ENCODE measurements at places on chromosomes 5 and 9.

DNA sequence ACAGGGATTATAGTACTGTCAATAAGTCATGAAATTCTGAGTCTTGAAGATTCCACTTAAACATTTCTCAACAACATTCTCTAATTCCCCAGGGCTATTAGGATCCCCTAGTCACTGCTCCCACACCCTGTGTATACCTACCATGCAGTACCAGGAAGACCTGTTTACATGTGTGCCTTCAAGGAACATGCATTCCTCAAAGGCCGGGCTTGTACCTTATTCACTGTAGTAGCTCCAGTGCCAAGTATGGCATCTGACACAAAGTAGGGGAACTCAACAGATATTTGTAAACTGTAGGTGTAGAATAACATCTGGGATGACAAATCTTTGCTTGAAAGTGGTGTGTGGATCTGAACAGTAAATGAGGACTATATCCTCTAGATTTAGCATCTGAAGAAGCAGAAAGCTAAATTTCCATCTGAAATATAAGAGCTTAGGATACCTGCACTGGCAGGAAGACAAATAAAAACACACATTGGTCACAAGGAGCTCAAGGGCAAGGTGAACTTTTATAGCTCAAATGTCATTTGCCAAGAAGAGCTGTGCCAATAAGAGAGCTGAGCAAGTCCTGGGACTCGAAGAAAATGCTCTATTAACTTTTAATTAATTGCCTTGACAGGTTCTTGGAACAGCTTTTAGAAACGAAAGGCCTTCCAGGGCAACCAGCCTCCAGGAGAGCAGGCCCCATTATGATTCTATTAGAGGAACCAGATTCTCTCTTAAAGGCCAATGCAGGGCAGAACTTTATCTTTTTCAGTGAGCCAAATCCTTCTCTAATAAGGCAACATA, 52.3 kb upstream of the MYOT start:
- DNase-seq, result no peak

DNA sequence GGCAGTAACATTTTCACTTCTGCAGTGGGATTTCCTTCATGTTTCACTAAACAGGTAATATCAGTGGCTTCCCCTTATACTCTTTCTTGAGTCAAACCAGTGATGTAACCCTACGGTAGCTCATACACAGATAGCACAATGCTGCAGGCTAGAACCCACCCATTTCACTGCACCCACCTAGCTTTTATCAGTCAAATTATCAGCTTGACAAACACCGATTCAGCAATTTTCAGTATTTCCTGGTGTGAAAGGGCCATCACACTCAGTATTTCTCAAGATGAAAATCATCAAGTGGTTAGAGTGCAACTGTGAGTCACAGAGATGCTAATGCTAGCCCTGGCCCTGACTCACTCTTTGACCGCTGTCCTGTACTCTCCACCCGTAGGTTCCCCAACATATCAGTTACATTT, 242.3 kb upstream of the PTGER4 start:
- DNase-seq, result peak; percentile 22

DNA sequence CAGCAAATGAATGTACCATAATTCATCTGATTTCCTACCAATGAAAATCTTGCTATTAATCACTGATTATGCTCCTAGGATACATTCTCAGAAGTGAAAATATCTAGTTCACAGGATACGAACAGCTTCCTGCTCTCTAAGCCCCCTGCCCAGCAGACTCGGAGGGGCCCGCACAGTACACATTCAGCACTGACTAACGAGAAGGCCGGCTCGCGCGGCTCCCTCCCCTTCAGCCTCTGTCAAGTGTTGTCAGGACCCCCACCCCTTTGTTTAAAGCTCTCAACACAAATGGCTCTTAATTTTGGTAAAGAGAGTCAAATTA, 82.0 kb downstream of the PRRT1B start:
- DNase-seq, result no peak

- no peak for DNase-seq
Measured at GRCh38 chr5:117594166-117594565, 1019.5 kb upstream of the SEMA6A start.

DNA sequence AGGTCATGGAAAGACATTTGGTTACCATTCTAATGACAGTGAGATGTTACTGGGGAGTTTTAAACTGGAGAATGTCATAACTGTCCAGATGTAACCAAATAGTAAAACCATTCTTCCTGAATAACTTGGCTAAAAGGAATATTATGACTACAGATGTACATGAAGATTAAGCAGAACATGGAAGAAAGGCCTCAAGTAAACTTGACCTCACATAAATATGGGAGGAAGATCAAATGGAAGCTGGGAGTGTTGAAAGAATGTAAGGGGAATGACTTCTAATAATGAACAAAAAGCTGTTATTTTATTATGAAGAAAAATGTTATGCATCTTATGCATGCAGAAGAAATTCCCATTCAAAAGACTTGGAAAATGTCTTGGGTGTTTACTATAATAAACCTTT, 107.7 kb upstream of the CDKN2B start:
- DNase-seq, result no peak

- peak; percentile 48 for DNase-seq
Measured at GRCh38 chr9:132169672-132170392, 8.0 kb downstream of the NTNG2 start.

GRCh38 chr5:56421246-56422075, 188.3 kb upstream of the ANKRD55 start:
- no peak for DNase-seq

DNA sequence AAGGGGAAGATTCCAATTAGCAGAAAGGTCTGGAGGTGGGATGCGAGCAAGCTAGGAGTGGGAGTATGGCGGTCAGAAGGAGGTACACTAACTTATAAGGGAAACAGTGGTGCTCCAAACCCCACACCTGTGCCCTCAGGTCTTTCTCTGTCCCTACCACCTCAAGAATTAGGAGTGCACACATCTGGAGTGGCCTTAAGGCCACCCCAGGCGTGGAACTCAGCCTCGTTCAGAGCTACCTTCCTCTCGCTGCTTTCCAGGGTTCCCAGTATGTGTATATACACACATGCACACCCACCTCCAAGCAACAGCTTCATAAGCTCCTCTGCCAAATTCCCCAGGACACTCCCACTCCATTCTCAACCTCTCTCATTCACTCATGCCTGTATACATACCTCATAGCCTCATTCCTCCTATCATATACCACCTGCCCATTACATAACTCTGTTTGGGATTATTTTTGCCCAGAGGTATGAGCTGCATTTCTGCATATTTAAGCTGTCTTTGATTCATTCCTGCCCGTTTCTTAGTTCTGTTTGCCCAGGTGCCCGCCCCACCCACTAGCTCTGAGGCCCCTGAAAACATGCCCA, 118.7 kb downstream of the PSD2 start:
- no peak for DNase-seq

- DNase-seq, result no peak
Measured at GRCh38 chr5:173733021-173733420, 116.6 kb upstream of the BOD1 start.

- DNase-seq, result no peak
Measured at GRCh38 chr5:108681079-108681921, 66.4 kb upstream of the FER start.

GRCh38 chr9:16105168-16106020, 552.6 kb downstream of the CCDC171 start:
- no peak for DNase-seq

DNA sequence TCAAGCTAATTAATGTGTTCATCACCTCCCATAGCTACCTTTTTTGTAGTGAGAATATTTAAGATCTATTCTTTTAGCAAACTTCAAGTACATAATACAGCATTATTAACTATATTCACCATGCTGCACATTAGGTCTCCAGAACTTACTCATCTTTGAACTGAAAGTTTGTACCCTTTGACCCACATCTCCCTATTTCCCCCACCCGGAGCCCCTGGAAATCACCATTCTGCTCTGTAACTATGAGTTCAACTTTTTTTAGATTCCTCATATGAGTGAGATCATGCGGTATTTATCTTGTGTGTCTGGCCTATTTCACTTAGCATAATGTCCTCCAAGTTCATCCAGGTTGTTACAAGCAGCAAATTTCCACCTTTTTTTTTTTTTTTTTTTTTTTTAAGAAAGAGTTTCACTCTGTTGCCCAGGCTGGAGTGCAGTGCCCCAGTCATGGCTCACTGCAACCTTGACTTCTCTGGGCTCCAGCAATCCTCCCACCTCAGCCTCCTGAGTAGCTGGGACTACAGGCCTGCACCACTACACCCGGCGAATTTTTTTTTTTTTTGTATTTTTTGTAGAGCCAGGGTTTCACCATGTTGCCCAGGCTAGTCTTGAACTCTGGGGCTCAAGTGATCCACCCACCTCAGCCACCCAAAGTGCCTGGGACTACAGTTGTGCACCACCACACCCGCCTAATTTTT, 100.4 kb upstream of the SAP30L start:
- DNase-seq, result no peak

GRCh38 chr5:78300464-78301045, 6.1 kb upstream of the AP3B1 start:
- DNase-seq, result no peak

GRCh38 chr9:75132244-75132643, 43.9 kb downstream of the OSTF1 start:
- no peak for DNase-seq
